WERI-Rb-1 (cell line): ENCODE measurements at places on chromosomes 5 and 9.

DNA sequence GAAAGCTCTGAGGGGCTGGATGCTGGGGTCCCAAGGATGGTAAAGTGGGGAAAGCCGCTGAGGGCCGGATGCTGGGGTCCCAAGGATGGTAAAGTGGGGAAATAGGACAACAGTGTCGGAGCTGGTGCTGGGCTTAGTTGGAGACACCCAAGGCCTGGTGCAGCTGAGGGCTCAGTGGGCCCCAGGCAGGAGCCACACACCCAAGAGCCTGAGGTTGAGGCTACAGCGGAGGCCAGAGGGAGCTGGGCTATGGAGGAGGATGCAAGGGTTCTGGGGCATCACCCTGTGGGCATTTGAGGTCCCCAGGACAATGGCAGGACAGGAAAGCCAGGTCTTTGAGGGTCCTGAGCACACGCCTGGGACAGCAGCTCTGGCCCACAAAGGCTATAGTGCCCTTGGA lies 19.1 kb upstream of the SLC9A3 start:
- no peak for DNase-seq

- DNase-seq: no peak
Observed at GRCh38 chr9:112072721-112073638, 102.1 kb downstream of the SUSD1 start.

- peak; percentile 38 for DNase-seq
Observed at GRCh38 chr5:138643040-138643791, 68.0 kb upstream of the HSPA9 start.

DNA sequence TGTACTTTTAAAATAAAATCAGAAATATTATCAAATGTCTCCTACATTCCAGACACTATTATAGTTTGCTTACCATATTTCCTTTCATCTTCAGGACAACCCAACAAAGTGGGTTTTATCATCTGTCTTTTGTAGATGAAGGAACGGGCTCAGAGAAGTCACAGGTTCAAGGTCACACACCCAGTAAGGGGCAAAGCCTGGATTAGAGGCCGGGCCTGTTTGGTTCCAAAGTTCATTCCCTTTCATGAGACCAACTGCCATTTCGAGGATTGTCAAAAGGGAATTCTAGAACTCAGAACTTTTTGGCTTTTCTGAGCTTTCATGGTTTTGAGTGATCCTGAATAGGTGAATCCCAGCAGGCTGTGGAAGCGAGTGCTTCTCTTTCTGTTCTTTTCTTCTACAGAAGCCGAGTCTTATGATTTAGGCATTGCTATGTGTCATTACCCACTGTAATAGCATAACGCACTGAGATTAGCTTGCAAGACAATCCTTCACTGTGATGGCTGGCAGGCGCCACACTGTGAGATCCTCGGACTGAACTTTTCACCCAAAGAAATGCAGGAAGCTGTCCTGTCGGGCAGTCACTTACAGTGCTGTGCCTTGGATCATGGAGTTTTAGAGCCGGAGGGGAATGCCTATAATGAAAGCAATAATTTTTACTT lies 43.8 kb upstream of the ANKH start:
- peak; percentile 46 for DNase-seq

GRCh38 chr5:142107036-142107735 lies 1.4 kb upstream of the NDFIP1 start:
- no peak for DNase-seq

DNA sequence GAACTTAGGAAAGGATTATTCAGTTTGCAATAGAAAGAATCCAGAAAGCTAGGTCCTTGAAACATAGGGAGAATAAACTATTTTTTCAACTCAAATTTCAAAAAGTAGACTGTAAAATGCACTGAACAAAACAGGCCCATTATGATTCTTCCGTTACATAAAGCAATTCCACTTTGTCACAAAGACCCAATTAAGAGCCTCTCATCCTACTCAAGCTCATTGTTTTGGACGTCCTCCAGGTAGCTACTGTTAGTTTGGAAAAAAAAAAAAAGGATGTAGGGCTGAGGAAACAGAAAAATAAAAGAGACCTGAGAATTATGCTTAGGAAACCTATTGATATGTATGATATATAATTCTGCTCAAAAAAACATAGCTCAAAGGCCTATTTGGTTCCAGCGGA lies 74.0 kb downstream of the DIRAS2 start:
- no peak for DNase-seq

DNA sequence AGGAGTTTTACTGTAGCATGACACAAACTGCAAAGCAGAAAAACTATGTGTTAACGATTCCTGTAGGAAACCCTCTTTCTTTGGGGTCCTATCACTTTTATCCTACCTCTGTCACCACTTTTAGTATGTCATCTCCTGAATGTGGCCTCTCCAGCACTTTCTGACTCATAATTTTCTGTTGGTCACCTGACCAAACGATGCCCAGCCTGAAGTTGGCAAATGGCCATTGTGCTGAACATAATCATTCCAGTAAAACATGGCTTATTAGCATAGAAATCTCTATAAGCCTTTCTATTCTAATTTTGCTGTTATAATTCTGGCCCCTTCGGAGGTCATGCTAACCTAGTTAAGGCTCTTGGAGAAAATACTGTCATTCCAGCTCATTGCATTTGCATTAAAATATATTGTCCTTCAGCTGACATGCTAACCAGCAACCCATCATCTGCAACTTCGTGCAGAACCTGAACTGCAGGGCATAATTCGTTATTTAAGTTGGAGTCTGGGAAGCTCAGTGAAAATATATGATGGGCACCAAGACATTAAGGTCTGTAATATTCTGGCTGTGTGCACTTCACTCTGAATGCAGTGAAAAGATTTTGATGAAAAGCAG lies 140.3 kb downstream of the NMUR2 start:
- DNase-seq: no peak

- DNase-seq: no peak
Observed at GRCh38 chr5:177609076-177610059, 9.4 kb downstream of the B4GALT7 start.

GRCh38 chr5:149433524-149434131 lies 54.5 kb upstream of the IL17B start:
- DNase-seq: peak; percentile 42

GRCh38 chr9:125558453-125559092 lies 148.4 kb downstream of the MAPKAP1 start:
- peak; percentile 79 for DNase-seq

DNA sequence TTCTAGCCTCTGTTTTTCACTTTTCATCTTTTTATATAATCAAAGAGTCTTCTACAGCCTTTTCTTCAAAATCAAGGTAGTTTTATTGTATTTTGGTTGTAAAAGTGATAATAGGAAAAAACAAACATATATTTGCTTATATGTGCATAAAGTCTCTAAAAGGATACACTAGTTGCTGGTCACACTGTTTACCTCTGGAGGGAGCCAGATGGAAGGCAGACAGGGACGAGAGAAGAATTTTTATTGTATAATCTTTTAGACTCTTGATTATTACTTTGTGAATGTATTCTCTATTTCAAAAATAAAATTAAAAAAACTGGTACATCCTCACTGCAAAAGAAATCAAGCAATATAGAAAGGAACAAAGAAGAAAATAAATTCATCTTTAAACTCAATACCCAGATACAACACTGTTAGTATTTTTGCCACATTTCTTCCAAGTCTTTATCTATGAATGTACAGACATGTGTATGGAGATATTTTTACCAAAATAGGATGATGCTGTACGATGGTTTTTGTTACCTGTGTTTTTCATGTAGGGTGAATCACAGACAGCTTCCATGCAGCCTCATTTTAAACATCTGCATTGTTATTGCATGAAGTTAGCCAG lies 6.1 kb upstream of the RNF183 start:
- peak; percentile 50 for DNase-seq

- DNase-seq: no peak
Observed at GRCh38 chr9:37148181-37148580, 27.8 kb downstream of the ZCCHC7 start.

DNA sequence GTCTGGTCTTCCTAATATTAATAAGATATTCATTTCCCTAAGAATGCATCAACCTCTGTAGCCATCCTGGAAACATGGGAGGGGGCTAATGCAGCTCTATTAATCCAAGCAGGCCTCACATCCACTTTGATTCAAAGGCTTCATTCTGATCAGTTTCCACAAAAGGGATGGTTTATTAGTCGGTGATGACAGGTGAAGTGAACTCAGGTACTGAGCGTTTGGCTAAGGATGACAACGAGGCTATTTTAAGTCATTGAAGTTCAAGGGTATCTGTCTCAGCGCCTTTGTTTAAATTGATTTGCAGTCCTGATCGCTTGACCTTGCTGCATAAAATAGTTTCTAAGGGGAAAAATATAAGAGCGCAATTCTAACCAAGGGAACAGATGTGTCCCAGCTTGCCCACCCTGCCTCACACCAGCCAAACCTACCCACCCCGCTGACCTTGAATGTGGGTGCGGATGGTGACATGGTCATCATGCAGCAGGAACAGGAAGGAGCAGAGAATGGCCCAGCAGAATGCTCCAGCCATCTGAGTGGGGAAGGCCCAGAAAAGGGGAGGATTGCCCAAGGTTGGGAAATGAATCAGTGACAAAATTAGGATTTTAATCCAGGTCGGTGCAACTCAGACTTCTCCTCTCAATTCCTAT lies 70.5 kb upstream of the ZNF618 start:
- no peak for DNase-seq

GRCh38 chr9:129480745-129481144 lies 140.2 kb downstream of the C9orf50 start:
- DNase-seq: no peak

- no peak for DNase-seq
Observed at GRCh38 chr5:140927228-140927573, 1.1 kb downstream of the PCDHAC1 start.

- peak; percentile 95 for DNase-seq
Observed at GRCh38 chr5:14011089-14012020, 66.9 kb upstream of the DNAH5 start.

DNA sequence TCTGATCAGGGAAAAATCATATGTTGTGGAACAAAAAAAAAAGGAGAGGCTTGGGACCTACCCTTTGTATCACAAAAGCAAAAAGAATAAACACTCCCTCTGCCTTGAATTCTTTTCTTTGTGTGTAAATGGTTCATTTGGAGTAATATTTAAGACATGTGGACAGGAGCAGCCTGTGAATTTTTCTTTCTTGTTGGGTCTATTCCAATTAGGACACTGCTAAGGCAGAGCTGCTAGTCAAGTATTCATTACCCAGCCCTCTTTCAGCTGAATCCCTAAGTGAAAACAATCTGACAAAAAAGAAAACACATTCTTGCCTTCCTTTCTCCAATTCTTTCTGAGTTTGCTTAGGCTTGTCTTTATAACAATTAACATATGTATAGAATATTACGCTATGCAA lies 330.0 kb downstream of the EBF1 start:
- DNase-seq: no peak

DNA sequence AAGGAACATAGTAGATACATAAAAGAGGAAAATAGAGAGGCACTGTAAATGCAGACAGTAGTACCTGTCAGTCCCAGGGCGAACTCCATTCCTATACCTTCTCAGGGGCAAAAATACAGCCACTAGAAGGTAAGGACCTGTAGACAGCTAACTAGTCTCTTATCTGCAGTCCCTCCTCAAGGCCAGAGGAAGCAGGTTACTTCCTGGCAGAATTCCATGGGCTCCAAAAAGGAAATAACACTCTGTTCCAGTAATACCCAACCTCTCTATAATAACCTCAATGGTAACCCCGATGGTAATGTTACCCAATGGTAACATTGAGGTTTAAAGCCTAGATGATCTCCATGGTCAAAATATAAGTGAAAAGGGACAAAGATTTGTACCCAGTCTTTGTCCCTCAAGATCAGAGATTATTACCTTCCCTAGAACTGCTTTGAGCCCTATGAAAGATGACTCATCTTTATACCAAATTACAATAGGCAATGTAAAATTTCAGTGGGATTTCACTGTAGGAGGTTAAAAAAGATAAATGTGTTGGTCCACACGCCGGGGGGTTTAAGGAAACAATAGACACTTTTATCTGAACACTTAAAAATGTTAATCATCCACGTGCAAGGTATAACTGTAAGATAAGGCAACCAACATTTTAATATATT lies 113.0 kb downstream of the DENND1A start:
- no peak for DNase-seq

- DNase-seq: peak; percentile 84
Observed at GRCh38 chr9:131289301-131290035, at the start of gene PLPP7. Gene PLPP7 (plus strand): TSS chr9:131289723. CDS start chr9:131289998, 275 bp downstream.

GRCh38 chr5:171946000-171946781 lies 60.2 kb downstream of the FBXW11 start:
- no peak for DNase-seq

DNA sequence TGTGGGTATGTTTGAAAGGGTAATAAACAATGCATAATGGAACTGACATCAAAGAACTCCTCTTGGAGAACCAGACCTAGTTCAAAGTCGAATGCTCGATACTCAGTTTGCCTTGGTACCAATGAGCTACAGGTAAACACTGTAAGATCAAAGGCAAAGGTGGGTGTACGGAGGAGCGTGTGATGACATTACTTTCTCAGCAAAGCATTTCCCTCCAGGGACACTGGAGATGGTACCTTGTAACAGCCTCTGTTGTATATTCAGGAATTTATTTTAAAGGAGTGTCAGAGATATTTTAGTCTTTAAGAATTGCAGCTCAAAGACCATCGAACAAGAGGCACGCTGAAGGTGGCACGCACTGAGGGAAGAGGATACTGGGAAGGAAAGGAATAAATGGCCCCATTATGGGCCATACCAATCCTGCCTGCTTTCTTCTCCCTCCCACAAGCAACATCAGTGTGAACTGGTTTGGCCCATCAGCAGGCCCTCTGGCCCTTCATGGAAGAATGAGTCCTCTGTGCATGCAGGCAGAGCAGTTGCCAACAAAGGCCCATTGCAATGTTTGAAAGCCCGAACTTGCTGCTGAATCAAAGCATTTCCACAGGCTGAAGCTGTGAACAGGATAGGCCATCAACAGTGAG lies 410.2 kb downstream of the ACTL7B start:
- DNase-seq: no peak

- DNase-seq: no peak
Observed at GRCh38 chr5:149913436-149914419, 30.9 kb downstream of the PDE6A start.

GRCh38 chr5:81852291-81853029 lies 101.6 kb upstream of the SSBP2 start:
- peak; percentile 49 for DNase-seq

DNA sequence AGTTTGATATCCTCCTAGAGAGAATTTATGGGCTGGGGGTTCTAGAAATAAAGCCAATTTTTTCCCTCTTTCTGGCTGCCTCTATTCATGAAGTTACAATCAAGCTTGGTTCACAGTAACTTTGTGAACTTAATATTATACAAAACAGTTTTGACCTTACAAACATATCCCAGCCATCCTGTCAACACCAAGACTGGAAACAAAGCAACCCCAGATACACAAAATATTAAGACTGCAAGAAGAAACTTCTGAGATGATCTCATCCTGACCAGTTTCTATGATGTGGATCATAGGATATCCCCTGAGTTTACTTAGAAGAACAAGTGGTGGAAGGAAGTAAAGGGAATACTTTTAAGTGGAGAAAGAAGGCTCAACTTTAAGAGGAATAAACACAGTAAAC lies 28.3 kb upstream of the CER1 start:
- DNase-seq: no peak
